ENCODE measurements at places on chromosomes 1 and 21. TPM values are rescaled to one million over a fixed set of nuclear protein-coding genes. Genes with fewer than 3 reads are reported as not detected.

Gene SMCP
- not detected for total RNA-seq

- no peak overlapping the region for H3K27ac ChIP-seq
- H3K36me3 ChIP-seq, result peaks cover 37% of the 10 kb centered on the region
- no peak for DNase-seq
- H3K27me3 ChIP-seq, result no peaks in the 10 kb centered on the region
- H3K4me1 ChIP-seq, result peaks cover 13% of the 10 kb centered on the region
- no peak overlapping the region for H3K4me3 ChIP-seq
Measured at GRCh38 chr1:145771056-145771455, 51.8 kb downstream of the CD160 start.

GRCh38 chr21:44814498-44815023 is 3.3 kb downstream of the SUMO3 start:
- no peak for DNase-seq
- no peak overlapping the region for H3K4me3 ChIP-seq
- H3K27me3 ChIP-seq, result no peaks in the 10 kb centered on the region
- H3K27ac ChIP-seq, result no peak overlapping the region
- H3K36me3 ChIP-seq, result peaks cover 25% of the 10 kb centered on the region

DNA sequence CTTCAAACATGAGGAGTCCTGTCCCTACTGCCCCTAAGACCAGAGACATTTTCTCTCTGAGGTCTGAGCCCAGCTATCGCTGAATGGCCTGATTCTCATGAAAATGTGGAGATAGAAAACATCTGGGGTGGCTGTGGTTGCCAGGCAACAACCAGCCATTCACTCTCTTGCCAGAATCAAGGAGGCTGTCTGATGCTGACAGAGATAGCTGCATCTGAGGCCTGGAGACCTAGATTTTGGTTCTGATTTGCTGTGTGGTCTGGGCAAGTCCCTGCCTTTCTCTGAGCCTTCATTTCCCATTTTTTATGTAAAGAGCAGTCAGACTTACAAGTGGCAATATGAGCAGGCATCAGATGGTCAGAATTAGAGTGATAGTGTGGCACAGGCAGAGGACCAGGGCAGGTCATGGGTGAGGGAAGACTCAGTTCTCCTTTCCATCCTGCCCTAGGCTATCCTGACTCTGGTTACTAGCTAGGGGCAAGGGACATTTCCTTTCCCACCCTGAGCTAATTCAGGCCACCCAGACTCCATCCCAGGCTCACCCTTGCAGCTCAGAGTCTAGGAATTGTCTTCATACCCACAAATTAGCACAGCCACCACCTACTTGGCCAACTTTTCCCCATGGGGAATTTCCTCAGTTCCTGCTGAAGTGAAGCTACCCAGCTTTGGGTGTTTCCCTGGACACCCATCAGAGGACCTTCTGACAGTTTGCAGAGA is 20.0 kb upstream of the RNF19B start:
- no peaks in the 10 kb centered on the region for H3K27me3 ChIP-seq
- H3K4me3 ChIP-seq, result peak overlapping the region; percentile 7
- peak; percentile 63 for DNase-seq
- H3K4me1 ChIP-seq, result peaks cover 82% of the 10 kb centered on the region

GRCh38 chr1:230291731-230292620 is 134.2 kb downstream of the PGBD5 start:
- no peaks in the 10 kb centered on the region for H3K36me3 ChIP-seq
- H3K27ac ChIP-seq, result no peak overlapping the region
- peaks cover 14% of the 10 kb centered on the region for H3K27me3 ChIP-seq
- DNase-seq, result no peak
- H3K4me3 ChIP-seq, result no peak overlapping the region

DNA sequence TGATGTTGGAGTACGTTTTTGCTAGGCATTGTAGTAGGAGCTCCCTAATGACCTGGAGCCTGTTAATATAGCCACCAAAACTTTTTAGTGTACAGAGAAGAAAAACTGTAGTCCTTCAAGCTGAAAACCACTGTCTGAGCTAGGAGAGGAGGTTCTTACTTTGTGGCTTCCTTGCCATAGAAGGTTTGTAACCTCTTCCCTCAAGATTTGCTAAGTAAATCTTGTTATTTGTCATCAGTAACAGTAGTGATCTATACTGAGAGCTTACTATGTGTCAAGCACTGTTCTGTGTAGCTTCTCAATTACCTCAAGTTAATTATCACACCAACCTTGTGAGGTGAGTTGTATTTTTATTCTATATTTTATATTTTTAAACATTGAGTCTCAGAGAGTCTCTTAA is 21.2 kb upstream of the LRRC8C start:
- peaks cover 24% of the 10 kb centered on the region for H3K36me3 ChIP-seq
- no peaks in the 10 kb centered on the region for H3K27me3 ChIP-seq
- peak overlapping the region; percentile 81 for H3K4me3 ChIP-seq
- peaks cover 80% of the 10 kb centered on the region for H3K4me1 ChIP-seq
- no peak for DNase-seq

DNA sequence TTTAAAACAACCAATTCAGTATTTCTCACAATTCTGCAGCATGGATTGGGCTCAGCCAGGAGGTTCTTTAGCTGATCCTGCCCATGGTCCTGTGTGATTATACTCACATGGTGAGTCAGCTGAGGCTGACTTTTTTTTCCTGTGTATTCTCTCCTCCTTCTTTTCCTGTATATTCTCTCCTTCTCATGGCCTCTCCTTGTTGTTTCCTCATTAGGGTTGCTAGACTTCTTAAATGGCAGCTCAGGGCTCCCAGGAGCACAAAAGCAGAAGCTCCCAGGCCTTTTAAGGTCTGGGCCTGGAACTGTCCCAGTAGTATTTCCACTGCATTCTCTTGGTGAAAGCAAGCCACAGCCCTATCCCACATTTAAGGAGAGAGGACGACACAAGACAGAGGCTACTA is 26.8 kb downstream of the VANGL1 start:
- DNase-seq, result no peak
- H3K4me3 ChIP-seq, result no peak overlapping the region
- peaks cover 45% of the 10 kb centered on the region for H3K36me3 ChIP-seq
- no peak overlapping the region for H3K27ac ChIP-seq
- peaks cover 19% of the 10 kb centered on the region for H3K4me1 ChIP-seq

DNA sequence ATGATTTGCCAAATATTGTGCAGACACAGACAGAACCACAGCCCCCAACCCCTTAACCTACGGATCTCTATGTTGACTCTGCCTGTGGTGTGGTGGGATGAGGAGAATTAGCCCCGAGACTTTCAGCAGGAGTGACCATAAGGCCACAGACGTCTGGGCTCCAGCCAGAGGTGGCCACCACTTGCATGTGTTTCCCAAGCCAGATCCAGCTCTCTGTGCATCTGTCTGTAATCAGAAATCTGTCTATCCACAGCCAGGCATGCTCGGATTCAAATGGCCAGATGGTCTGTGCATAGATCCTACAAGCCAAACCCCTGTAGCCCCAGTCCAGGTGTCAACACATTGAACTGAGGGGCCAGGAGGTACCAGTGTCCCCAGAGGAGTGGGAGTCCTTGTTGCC is 140.6 kb downstream of the SYF2 start:
- no peak overlapping the region for H3K27ac ChIP-seq
- H3K36me3 ChIP-seq, result no peaks in the 10 kb centered on the region
- peaks cover 29% of the 10 kb centered on the region for H3K4me1 ChIP-seq
- H3K27me3 ChIP-seq, result peaks cover 5% of the 10 kb centered on the region
